ENCODE measurements at places on chromosomes 2 and 18. TPM values are rescaled to one million over a fixed set of nuclear protein-coding genes. Genes with fewer than 3 reads are reported as not detected.

The GREB1 gene
- 11.0 TPM for total RNA-seq

DNA sequence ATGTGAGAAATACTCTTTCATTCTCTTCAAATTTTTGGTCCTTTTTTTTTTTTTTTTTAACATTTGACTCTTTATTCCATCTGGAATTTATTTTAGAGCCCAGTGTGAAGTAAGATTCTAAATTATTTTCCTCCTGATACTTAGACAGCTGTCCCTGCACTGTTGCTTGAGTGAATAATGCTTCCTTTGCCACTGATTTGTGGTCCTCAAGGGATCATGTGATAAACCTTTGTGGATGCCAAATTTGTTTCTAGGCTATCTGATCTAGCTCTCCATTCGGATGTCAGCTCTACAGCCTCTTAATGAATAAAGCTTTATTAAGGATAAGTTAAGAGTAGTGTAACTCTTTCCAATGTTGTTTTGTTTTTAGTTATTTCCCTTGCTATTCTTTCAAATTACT is 142.3 kb downstream of the SMAD7 start:
- peaks cover 17% of the 10 kb centered on the region for H3K4me1 ChIP-seq
- H3K4me3 ChIP-seq: no peak overlapping the region
- no peak for DNase-seq

GRCh38 chr18:45702708-45703265 is 21.2 kb upstream of the SLC14A1 start:
- H3K4me1 ChIP-seq: no peaks in the 10 kb centered on the region
- H3K27me3 ChIP-seq: no peaks in the 10 kb centered on the region
- no peaks in the 10 kb centered on the region for H3K36me3 ChIP-seq
- no peak for DNase-seq
- H3K27ac ChIP-seq: no peak overlapping the region

The CCL20 gene
- not detected for total RNA-seq

GRCh38 chr2:218229851-218230250 is 12.9 kb downstream of the ARPC2 start:
- no peak for DNase-seq
- H3K4me3 ChIP-seq: no peak overlapping the region
- peaks cover 50% of the 10 kb centered on the region for H3K4me1 ChIP-seq
- peaks cover 66% of the 10 kb centered on the region for H3K36me3 ChIP-seq

All from esophagus muscularis mucosa (tissue), 4 donors.